ENCODE measurements at places on chromosomes 11 and 22. TPM values are rescaled to one million over a fixed set of nuclear protein-coding genes. Genes with fewer than 3 reads are reported as not detected.

The RAB38 gene
- 12.3 TPM for total RNA-seq

The APOC3 gene
- not detected for total RNA-seq

The SLC22A12 gene
- not detected for total RNA-seq

The P2RY6 gene
- 3.6 TPM for total RNA-seq

The ALG8 gene
- total RNA-seq, result 28.8 TPM

The CHRDL2 gene
- total RNA-seq, result not detected

The CCDC87 gene
- total RNA-seq, result 0.35 TPM

The NXPE2 gene
- total RNA-seq, result 0.05 TPM

The ROBO4 gene
- total RNA-seq, result 4.2 TPM

The DEFB131B gene
- not detected for total RNA-seq

The TRIM6 gene
- 10.4 TPM for total RNA-seq

The C1QTNF5 gene
- total RNA-seq, result 15.7 TPM

The ZP1 gene
- total RNA-seq, result not detected
